NCI-H1436 (cell line): ENCODE measurements at places on chromosomes 12 and 14.

- no peak for DNase-seq
These were observed 9.0 kb downstream of the PHETA1 start for GRCh38 chr12:111359914-111360276.

GRCh38 chr12:114744285-114744684, 60.3 kb upstream of the TBX3 start:
- DNase-seq = no peak

- DNase-seq = no peak
These were observed 304.4 kb upstream of the FAR2 start for GRCh38 chr12:28844718-28845117.

DNA sequence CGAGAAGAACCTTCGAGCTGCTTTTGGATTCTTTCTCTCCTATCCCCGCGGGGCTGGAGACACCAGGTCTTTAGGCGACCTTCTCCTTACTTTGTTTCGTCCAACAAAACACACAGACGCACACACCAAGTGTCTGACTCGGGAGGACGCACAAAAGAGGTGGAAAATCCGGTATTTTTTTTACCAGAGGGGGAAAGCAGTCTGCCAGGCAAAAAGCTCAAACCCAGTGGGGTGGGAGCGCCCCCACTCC, 2.1 kb downstream of the SIX4 start:
- DNase-seq = no peak

DNA sequence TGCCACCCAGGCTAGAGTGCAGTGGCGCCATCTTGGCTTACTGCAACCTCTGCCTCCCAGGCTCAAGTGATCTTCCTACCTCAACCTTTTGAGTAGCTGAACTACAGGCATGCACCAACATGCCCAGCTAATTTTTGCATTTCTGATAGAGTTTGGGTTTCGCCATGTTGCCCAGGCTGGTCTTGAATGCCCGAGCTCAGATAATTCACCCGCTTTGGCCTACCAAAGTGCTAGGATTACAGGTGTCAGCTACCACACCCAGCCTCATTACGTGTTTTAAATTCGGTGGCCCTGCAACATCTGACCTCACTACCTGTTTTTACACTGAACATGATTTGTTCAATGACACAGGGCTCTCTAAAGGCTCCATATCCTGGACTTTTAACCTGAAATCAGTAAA, 22.9 kb upstream of the RDH16 start:
- no peak for DNase-seq

DNA sequence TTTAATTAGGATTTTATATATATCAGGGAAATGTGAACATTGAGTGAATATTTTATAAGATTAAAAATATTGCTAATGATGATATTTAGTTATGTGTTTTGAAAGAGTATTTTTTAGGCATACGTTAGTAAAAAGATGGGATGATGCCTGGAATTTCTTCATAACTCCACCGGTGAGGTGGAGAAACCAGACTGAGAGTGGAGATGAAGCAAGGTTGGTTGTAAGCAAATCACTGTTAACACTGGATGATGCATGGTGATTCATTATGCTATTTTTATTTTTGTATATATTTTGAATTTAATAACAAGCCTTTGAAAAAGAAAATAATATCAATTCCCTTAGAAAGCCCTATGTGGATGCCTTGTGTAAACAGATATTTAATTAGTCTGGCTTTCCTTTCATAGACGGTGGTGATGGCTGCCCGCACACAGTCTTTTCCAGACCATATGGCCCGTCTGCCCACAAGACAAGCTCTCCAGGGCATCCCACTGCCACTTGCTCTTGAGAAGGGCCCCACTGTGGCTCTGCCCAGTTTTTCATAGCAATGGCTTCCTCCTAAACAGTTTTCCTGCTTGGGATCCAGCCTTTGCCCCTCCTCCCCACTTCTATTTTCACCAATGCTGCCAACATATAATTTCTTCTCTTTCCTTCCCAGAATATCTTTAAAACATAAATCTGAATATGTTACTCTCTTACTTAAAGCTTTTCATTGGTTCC, 95.4 kb downstream of the HELB start:
- no peak for DNase-seq

GRCh38 chr12:52708010-52708409, 4.7 kb upstream of the KRT77 start:
- DNase-seq = no peak
